Left kidney (tissue), 8 donors: ENCODE measurements at places on chromosomes 12 and 14.
A peak's percentile ranks its signal among the peaks of the same experiment; 100 is the strongest.

- DNase-seq = no peak
Measured at GRCh38 chr12:9740106-9740750, 7.3 kb upstream of the CLECL1 start.

GRCh38 chr12:86719381-86719780, 463.2 kb upstream of the MGAT4C start:
- no peak for DNase-seq

DNA sequence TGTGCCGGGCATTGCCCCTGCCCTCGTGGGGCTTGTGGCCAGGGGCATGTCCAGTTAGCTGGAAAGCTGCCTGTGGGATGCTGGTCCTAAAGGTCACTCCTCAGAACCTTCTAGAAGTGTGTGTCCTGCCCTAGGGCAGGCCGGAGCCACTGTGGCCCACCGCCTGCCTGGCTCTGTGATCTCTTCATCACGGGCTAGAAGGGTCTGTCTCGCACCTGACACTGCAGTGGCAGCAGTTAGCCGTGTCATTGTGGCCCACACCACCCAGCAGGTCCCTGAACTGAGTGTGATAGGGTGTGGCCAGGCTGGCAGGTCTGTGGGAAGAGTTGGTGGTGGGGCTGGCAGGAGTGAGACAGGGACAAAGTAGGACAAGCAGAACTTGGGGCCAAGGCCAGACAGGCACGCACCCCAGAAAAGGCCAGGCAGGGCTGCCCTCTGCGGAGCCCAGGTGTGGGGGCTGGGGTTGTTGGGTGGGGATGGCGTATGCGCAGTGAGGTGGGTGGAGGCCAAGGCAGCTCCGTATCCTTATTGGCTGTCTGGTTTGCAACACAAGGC, 41.2 kb downstream of the ADGRD1 start:
- no peak for DNase-seq

GRCh38 chr12:91778091-91778832, 367.4 kb downstream of the BTG1 start:
- DNase-seq = no peak

DNA sequence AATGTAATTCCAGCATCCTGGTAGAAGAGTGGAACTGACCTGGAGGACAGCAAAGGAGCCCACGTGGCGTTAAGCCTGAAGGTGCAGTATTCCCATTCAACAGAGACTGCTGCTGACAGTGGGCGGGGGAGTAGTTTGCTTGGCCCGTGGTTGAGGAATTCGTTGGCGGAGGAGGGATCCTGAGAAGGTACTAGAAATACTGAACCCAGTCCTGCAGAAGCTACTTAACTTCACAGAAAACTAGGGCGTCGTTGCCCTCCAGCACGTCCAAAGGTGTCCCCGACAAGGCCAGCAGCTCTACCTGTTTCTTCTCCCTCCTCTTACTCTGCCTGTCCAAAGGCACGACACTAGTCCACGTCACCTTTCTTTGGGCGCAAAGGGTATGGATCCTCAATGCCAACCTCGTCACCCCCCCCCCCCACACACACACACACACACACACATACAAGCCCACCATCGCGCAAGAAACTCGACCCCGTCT, 303 bp downstream of the PUS7L start:
- peak; percentile 29 for DNase-seq
